ENCODE measurements at places on chromosomes 3 and 15.

DNA sequence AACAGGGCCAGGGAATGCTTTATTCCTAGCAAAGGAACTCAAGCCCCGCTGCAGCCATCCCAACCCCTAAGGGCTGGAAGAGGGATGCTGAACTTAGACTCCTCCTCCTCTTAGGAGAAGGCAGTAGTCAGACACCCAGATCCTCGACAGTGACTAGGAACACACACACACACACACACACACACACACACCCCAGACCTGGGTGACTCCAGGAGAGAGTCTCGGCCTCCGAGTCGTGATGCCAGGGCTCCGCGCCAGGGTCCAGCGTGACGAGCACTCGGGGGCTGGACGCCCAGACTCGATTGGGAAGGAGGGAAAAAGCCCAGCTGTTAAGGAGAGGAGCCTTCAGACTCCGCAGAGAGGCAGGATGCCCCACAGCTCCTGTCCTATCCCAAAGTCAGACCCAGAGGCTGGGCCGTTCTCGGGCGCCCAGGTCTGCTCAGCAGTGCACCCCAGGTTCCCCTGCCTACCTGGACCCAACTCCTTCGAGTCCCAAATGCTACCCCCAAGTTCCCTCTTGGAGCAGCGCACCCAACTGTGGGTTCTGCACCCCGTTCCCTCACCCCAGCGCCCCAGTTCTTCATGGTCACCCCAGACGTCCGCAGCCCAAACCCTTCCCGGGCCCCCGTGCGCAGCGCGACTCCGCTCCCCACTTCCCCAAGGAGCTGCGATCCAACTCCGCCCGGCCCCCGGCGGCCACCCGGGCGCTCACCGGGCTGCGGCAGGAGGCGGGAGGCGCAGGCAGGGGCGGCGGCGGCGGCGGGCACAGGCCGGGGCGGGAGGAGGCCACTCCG is 421 bp downstream of the BMF start:
- peak; percentile 44 for DNase-seq

GRCh38 chr3:103786296-103786695 is 1351.5 kb downstream of the ZPLD1 start:
- no peak for DNase-seq

- peak; percentile 46 for DNase-seq
Measured at GRCh38 chr15:69798481-69799250, 299.1 kb downstream of the TLE3 start.

DNA sequence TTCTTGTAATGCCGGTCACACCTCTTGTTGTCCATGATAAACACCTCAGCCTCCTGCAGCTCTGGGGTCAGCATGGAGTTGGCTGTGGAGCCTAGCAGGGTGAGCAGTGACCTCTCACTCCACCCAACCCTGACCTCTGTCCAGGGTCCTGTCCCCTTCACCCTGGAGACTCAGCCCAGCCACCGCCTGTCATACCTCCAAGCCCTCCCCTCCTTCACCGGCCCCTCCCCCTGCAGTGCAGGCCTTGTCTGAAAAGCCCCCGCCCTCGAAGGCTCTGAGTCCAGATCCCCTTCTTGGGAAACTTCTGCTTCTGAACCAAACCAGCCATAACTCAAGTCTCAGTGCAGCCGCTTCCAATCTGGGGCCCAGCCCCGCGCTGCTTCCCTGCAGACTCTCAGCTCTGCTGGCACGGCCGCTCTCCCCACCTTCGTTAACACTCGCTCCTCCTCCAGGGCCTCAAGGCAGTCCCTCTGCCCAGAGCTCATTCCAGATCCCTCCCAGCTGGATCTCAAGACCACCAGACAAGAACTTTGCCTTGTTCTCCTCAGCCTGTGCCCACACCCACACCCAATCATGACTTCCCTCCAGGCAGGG is 25.4 kb upstream of the PRSS50 start:
- no peak for DNase-seq

DNA sequence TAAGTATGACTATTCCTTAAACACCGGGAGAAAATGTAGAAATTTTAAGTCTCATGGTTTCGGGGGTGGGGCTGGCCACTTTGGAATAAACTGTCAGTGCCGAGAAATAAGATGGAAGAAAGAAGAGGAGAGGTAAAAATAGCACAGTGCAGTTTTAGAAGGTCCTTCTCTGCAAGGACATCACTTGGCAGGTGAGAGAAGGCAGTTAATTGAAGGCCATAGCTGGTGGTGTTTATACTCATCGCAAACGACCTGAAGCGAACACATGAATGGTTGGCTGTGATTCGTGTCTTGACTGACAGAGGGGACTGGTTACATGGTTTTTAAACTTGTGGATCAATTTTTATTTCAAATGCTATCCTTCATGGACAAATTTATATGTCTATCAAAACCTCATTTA is 54.9 kb upstream of the SENP5 start:
- no peak for DNase-seq

DNA sequence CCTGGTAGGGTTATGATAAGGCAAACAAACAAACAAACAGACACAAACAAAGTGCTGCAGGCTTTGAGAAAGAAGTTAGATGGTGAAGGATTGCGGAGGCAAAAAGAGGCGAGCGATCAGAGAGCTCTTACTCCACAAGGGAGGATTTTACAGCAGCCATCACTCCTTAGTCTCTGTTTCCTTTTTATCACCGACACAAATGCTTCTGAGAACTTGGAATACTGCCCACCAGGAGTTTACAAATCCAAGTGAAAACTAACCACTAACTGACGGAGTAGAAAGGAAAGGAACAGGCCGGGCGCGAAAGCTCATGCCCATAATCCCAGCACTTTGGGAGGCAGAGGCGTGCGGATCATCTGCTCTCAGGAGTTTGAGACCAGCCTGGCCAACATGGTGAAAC is 35.6 kb upstream of the GPR160 start:
- DNase-seq, result no peak

DNA sequence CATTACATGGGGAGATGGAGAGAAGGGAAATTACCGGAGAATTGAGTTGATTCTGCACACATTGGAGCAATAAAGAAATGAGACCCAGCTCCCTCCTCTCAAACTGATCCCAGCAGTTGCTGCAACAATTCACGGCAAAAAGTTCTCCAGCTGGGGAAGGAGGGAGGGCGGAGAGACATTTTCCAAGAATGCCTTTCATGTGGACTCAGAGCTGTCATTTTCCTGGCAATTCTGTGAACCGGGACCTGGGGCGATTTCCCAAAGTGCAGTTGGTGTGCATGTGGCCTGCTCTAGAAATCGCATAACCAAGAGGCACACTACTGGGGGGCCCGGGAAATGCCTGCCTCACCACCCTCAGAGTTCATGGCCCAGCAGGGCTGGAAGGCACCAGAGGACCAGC is 48.7 kb upstream of the IREB2 start:
- no peak for DNase-seq

DNA sequence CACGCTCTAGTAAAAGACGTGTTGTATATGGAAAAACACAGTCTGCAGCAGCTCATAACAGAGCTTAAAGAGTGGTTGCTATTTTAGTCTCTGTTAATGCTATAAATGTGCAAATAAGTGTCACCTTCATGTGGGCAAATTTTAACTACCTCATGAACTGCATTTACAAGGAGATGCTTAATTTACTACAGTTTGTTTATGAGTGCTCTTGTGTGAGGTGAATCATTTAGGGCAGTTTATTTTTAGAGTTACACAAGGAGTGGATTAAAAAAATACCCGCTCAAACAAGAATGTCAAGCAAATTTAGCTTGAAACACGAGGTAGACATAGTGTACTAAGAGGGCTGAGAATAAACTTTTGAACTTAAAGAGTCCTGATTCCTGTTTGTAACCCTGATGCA is 579.0 kb downstream of the MFSD1 start:
- DNase-seq, result no peak

DNA sequence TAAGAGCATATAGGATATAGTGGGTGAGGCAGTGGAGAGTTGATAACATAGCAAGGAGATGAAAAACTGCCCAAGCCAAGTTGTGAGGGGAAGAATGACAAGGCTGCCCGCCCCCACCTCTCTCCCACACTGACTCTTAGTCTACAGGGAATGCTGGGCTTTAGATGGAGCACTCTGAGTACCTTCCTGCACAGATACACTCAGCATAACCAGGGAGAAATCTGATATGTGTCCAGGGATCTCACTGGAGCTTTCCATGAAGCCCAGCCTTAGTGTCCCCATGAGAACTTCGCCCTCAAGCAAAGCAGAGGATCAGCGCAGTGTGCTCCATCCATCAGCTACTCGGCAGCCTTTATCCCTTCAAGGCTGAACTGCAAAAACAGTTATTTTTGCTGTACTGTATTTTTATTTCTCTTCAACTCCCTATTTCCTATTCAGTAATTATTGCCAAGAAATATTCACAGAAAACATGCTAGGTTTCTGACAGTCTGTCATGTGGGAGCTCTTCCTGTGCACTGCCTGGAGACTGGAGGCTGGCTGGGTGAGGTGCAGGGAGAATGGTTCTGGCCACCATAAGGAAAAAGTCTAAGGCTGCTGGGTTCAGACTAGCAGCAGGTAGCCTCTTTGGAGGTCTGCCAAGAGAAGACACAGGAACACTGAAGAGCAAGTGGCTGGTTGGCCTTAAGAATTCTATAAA is 475.2 kb upstream of the PPP2R3A start:
- DNase-seq, result no peak

DNA sequence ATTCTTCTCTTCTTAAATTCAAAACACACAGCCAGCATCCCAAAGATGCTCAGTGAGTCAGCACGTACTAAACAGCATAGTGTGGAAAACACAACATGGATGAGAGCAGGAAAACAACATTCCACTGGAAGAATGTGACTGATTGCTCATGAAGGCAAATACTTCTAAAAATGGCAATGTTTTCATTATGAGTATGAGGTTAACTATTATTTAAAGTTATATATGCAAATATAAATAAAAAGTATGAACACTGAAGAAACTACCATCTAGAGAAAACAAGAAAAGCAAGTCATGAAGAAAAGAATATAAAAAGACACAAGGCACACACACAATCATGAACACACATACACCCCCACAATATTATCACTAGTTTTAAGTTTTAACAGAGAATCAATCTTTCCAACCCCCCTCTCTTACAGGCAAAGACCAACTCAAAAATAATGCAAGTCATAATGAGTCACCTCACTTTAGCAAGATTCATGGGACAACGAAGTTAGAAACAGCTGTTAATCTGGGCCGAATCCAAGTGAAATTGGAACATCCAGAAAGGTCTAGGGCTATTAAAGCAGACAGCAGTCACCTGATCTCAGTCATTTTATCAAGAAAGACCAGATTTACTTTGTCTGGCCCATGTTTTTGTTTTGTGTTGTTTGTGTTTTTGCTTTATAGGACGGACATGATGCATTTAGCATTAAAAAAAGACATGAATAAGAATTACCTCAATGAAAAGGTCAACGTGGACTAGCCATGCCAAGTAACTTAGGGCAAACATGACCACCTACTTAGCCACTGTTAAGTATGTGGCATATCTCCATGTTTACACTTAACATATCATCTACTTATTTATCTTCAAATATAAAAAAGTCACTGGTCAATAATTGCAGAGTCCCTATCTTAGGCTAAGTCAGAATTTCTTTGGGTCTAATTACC is 18.1 kb downstream of the GBE1 start:
- peak; percentile 90 for DNase-seq

DNA sequence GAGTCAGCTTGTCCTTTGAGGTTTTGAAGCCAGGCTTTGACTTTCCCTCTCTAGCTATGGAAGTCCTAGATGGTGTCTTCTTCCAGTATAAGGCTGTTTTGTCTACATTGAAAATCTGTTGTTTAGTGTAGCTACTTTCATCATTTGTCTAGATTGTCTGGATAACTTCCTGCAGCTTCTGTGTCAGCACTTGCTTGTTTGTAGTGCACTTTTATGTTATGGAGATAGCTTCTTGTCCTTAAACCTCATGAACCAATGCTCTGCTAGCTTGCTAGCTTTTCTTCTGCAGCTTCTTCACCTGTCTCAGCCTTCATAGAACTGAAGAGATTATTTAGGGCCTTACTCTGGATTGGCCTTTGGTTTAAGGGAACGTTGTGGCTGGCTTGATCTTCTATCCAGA is 43.8 kb downstream of the AKAP13 start:
- no peak for DNase-seq

DNA sequence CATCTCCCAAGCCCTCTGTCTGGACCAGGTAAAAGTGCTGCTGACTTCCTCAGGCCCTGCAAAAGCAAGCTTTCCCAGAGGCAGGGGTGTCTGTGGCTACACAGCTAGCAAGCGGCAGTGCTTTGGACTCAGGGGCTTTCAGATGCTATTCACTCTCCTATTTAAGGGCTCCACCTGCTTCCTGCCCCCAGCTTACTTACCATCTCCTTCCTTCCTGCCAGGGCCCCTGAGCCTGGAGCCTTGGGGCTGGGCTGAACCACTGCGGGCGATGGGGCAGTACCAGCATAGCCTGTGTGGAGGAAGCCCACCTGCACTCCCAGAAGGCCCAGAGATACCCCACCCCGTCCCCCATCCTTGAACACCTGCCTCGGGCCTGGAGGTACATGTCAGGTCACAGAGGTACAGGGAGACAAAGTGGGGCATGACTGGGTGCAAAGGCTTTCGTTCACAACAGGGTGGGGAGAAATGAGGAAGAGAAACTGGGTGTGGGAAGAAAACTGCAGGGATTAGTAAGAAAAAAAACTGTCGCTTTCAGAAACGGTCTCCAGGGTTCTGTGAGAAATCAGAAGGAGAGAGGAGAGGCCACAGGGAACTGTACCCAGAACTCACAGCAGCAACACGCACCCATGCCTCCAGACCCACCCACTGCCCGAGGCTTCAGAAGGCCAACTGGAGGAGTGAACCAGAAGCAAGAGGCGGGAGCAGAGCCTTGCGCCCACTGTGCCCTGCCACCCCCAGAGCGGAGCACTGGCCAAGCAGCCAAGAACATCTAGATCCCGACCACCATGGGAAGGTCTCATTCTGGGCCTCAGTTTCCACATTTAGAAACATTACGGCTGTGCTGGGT is 49.5 kb downstream of the CCDC12 start:
- DNase-seq, result no peak

- DNase-seq, result no peak
Measured at GRCh38 chr3:30282154-30282696, 324.2 kb upstream of the TGFBR2 start.

- no peak for DNase-seq
Measured at GRCh38 chr15:50628421-50628820, 58.2 kb downstream of the TRPM7 start.

DNA sequence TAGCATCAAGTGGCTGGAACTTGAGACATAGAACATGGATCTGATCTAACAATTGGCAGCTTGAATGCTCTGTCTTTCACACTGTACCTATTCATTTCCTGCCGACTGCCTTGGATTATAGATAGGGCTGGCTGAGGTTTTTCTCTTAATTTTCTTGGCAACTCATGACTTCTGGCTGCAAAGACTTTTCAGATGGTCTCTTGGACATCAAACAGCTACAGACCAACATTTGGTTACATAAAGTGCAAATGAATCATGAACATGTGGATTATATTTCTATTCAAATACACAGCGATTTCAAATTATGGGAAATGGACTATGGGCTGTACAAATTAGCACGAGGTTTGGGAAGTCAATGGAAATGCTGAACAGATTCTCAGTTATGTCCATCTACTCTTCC is 26.2 kb upstream of the IL16 start:
- no peak for DNase-seq

- no peak for DNase-seq
Measured at GRCh38 chr3:25400587-25400986, 27.5 kb upstream of the RARB start.

GRCh38 chr3:181741417-181741816 is 29.7 kb downstream of the SOX2 start:
- no peak for DNase-seq
